ENCODE measurements at places on chromosomes 1 and 21.

GRCh38 chr1:186498695-186499389 is 37.9 kb upstream of the PDC start:
- no peak for DNase-seq

DNA sequence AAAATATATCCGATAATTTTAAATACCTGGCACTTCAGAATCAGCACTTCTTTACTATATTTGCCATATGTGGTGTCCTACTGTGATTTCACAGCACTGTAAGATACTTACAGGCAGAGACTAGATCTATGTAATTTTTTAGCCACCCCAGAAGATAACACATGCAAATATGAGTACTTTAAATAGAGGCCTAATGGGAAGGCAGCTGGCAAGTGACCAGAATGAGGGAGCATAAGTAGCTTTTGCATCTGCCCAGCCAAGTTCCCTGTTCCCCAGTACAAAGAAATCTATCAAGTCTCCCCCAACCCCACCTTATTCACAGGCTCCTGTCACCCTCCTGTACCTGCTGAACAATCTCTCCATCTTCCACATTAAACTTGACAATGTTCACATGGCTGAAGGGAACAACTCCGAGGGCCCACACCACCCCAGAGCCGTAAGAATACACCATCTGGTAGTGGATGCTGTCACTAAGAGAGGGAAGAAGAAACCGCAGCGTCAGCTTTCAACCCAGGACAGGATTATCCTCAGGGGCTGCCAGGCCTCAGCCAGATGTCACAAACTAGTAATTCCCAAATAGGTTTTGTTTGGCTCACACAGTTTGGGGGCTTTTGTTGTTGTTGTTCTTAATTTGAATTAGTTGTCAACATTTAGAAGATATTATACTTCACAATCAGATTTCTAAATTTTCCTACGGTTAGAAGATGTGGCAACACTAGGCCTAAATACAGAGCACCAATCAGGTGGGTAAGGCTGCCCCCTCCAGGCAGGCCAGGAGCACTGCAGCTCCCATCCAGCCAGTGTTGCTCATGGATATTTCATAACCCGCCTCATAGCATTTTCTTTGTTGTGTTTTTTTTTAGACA is 10.4 kb downstream of the EMC1 start:
- no peak for DNase-seq

GRCh38 chr1:150020711-150021110 is 10.2 kb upstream of the OTUD7B start:
- no peak for DNase-seq

- no peak for DNase-seq
Measured at GRCh38 chr1:4684136-4684535, 29.7 kb downstream of the AJAP1 start.

DNA sequence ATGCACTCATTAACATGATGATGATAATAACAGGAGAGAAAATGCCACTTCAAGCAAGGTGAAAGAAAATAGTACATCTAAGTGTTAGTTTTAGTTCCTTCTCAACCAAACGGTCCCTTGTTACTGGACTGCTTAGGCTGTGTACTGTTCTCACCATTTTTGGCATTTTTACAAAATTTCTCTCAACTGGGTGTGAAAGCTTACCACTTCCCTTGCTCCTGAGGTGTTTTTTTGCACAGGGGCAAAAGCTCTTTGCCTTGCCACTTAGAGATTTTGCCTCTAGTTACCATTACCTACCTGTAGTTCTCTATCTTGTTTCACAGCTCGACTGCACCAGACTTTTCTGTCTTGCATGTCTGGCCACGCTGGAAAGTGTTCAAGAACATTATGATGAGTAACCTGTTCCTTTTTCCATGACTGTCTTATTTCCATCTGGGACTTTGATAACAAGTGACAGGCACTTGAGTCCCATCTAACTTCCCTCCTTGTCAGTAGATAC is 10.7 kb downstream of the NEK7 start:
- no peak for DNase-seq

- DNase-seq: no peak
Measured at GRCh38 chr1:230303069-230303468, 123.1 kb downstream of the PGBD5 start.

- DNase-seq: no peak
Measured at GRCh38 chr1:183061194-183061593, 38.0 kb downstream of the LAMC1 start.

DNA sequence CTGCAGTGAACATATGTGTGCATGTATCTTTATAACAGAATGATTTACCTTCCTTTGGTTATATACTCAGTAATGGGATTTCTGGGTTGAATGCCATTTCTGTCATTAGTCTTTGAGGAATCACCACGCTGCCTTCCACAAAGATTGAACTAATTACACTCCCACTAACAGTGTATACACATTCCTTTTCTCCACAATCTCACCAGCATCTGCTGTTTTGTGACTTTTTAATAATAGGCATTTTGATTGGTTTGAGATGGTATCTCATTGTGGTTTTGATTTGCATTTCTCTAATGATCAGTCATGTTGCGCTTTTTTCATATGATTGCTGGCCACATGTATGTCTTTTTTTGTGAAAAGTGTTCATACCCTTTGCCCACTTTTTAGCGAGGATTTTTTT is 680.5 kb downstream of the PTPRC start:
- DNase-seq: no peak

DNA sequence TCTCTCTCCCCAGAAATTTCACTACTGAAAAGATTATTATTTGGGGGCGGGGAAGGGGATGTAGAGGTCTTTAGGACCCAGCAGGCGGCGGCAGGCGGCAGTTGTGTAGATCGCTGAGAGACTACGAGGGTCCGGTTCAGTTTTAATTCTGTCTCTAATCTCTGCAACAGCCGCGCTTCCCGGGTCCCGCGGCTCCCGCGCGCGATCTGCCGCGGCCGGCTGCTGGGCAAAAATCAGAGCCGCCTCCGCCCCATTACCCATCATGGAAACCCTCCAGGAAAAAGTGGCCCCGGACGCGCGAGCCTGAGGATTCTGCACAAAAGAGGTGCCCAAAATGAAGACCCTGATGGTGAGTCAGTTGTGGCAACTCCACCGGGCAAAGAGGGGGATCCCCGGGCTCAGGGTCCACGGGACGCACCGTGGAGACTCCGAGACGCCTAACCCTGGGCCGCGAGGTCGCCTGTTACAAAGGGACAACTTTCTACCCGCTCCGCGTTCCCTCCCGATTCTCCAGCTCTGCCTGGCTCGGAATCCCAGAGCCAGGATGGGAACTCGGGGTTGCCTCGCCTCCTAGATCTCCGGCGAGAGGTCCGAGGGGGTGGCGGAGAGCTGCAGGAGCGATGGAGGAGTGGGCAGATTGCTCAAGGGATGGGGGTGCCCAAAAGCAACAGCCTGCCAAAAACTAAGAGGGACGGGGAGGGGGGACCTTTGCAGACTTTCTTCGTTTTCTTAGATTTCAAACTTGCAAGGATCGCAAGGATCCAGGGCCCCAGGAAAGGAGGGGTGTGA is at the start of gene ST6GALNAC5:
ST6GALNAC5 (plus strand) TSS at position 139 of the 789 bp plus-strand sequence.
- peak; percentile 67 for DNase-seq

GRCh38 chr1:116259663-116260062 is 113.4 kb upstream of the ATP1A1 start:
- no peak for DNase-seq
